ENCODE measurements at places on chromosomes 1 and 21.

- no peak for DNase-seq
Measured at GRCh38 chr1:33822396-33822795, 41.5 kb upstream of the HMGB4 start.

- no peak for DNase-seq
Measured at GRCh38 chr1:9375912-9376311, 83.2 kb downstream of the SPSB1 start.

GRCh38 chr1:39407896-39408640, 83.4 kb upstream of the BMP8A start:
- no peak for DNase-seq

GRCh38 chr1:8223526-8223925, 94.4 kb upstream of the SLC45A1 start:
- DNase-seq = no peak

GRCh38 chr1:157363660-157364140, 188.6 kb downstream of the FCRL5 start:
- no peak for DNase-seq

DNA sequence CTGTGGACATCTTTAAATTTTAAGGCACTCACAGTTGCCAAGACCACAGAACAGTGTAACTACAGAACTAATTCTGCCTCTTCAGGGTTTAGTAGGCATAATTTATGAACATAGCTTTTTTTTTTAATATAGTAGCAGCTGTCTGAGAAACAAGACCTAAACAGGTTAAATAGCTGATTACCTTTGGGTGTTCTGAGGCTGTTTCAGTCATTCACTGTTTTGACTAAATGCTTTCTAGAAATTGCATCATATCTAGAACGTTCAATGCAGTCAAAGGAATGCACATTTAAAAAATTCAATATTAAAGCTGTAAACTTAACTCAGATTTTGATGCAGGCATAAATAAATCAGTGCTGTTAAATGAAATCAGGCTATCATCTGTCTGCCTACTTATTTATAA, 101.6 kb downstream of the BRINP3 start:
- no peak for DNase-seq

DNA sequence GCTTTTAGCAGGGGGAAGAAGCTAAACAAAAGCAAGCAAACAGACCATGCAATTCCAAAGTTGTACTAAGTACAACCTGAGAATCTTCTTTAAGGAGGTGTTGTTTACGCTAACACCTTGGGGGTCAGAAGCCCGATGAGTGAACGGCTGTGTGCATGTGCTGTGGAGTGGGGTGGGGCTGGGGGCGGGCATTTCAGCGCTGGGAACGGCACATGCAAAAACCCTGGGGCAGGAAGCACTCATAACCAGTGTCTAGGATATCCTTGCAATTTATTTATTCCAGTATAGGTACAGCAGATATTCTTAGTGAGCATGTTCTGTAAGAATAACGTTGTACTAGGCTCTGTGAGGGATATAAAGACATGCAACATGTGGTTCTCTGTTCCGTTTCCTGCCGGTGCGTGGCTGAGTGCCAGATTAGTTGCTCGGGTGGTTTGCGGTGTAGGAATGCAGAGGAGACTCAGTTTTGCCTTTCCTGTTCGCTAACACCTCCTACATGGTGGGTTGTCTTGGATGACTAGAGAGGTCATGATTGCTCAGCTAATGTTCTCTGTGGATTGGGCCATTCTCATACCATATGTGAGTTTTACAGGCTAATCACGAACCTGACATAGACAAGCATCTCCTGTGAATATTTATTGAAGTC, 3.7 kb downstream of the FASLG start:
- DNase-seq = peak; percentile 93

DNA sequence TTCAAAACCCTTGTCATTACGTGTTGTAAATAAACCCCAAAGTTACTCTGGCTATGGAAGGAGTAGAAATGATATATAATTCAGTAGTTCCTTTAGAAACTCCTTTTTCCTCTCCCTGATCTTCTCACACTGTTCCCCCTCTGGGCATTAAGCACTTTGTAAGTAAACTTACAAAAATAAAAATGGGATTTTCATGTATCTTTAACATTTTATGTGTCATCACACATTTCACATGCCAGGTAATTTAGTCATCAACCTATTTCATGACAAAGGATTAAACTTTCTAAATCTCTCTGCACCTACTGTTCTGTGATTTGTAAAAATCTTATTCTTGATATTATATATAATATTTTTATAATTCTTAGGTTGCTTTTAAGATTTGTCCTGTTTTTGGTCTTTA, 176.9 kb downstream of the NEK7 start:
- no peak for DNase-seq

DNA sequence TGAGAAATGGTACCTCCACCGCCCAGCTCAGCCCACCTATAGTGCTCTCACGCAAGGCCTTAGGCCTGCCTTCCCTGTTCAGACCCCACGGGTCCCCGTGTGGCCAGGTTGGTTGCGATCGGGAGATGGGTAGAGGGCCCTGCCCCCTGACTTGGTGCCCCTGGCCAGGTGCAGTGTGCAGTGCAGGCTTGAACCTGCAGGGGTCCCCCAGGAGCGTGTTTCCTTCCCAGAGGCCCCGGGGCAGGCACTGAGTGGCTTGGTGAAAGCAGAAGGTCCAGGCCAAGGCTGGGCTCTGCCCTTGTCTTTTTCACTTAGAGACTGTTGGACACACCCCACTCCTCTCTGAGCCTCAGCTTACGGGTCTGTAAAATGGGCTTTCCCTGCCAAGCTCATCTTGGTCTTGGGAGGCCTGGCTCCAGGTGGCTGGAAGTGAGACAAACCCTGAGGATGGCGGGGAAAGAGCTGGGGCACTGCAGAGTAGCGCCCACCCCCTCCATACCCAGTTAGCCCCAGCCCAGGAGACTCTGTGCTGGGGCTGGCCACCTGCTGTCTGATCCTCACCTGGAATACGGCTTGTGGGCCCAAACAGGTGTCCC, 9.3 kb upstream of the HES5 start:
- no peak for DNase-seq

- no peak for DNase-seq
Measured at GRCh38 chr1:221559911-221560310, 182.0 kb downstream of the DUSP10 start.

GRCh38 chr1:221316491-221317056, 425.3 kb downstream of the DUSP10 start:
- no peak for DNase-seq

GRCh38 chr1:215421744-215422143, 145.4 kb upstream of the KCTD3 start:
- DNase-seq = no peak

DNA sequence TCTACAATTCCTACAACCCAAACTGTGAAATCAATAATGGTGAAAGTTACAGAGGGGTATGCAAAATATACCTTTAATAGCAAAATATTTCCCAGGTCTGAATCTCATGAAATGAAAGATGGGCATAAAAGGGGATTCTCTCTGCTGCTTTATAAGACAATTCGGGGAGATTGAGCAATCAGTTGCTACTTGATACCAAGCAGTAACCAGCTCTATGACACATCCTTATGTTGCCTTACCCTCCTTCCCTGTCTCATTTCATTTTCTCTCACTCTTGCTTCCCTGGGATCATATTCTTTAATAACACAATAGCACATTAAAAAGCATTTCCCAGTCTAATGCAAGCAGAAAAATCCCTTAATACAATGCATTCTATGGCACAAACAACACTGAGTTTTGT, 29.0 kb downstream of the ZSWIM5 start:
- DNase-seq = no peak

DNA sequence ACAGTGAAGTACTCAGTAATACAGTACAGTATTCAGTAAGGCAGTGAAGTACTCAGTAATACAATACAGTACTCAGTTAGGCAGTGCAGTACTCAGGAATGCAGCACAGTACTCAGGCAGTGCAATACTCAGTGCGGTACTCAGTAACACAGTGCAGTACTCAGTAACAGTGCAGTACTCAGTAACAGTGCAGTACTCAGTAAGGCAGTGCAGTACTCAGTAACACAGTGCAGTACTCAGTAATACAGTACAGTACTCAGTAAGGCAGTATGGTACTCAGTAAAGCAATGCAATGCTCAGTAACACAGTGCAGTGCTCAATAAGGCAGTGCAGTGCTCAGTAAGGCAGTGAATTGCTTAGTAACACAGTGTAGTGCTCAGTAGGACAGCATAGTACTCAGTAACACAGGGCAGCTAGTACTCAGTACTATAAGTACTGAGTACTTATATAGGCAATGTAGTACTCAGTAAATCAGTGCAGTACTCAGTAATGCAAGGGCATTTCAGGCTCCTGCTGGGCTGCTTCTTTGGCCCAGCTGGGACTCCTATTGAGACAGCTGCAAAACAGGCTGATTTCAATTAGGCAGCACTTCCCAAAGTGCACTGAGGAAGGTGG, 411.3 kb downstream of the DISC1 start:
- no peak for DNase-seq

DNA sequence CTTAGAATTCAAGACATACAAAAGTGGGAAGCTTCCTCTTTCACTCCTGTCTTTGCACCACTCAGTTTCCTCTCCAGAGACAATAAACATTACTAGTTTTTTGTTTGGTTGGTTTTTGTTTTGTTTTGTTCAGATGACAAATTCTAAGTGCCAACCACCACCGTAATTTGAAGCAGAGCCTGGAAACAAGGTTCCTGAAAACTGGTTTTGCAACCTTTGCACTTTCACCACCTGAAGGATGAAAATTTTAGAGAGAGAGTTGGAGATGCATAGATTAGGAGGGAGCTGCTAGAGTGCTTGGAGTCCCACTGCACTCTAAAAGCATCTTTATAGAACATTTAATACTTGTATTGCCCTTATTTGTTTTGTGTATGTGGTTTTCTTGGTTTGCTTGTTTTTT, 20.2 kb upstream of the MGST3 start:
- DNase-seq = no peak

DNA sequence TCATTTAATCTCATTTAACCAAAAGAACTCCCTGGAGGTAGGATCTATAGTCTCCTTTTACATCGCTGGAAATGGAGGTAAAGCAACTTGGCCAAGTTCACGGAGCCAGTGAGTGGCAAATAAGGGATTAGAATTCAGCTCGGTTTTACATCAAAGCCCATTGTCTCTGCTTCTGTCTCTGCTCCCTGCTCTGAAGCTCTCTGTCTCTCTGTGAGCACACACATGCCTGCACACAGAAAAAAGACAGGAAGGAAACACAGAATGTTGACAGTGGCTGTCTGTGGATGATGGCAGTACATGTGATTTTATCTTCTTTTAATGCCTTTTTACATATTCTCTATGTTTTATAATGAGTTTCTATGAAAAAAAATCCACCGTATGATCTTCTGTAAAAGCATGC, 8.9 kb upstream of the DHRS3 start:
- DNase-seq = no peak

DNA sequence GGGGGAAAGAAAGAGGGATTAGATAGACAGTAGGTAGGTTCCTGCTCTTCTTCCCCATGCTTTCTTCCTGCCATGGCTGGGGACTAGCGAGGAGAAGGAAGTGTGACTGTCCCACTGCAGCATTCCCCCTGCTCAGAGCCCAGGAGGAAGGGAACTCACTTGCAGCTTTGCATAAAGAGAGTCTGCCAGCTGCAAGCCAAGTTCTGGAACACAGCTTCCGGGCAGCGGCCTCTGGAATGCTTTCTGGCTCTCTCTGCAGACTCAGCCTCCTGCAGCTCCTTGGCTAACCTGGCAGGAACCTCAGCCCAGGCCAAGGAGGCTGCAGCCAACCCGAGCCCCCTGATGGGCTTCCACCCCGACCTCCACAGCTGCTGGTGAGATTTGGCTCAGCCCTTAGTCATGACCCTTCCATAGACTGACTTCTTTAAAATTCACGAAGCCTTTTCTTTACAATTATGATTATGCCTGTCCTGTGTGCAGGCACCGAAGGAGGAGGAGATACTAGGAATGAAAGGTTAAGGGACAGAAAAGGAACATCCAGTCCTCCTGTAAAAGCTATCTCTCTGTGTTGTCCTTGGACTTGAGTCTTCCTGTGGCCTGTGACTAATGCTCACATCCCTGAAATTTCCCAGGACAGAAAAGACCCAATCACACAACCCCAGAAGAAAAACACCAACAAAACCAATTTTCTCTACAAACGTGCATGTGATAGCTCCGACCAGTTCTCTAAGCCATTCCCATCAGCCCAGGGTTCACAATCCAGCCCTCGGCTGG, 108.2 kb upstream of the OLIG2 start:
- no peak for DNase-seq

- DNase-seq = no peak
Measured at GRCh38 chr1:54603241-54603640, 20.1 kb downstream of the FAM151A start.

GRCh38 chr21:38920631-38921398, 115.1 kb downstream of the ETS2 start:
- no peak for DNase-seq

DNA sequence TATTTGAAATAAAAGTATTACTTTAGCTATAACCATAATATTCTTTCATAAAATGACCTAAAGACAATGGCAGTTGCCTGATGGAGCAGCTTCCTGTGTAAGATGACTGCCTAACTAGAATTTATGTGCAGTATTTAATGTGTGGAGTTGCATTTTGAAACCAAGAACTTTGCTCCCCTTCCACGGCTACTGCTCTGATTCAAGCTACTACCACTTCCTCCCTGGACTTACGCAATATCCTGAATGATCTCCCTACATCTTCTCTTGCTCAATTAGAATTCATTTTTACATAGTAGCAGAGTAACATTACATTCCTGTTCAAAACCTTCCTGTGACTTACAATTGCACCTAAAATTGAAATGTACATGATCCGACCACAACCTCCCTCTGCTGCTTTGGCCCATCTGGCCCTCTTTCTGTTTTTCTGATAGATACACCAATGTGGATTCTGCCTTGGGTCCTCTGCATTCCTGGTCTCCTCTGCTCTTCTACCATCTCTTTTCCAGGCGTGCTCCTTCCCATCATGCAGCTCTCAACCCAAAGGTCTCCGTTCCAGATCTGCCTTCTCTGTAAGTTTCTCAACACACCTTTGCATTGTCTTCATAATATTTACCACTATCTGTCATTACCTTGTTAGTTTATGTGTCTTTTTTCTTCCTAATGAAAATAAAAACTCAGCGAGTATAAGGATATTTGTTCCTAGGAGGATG, 47.4 kb upstream of the USP25 start:
- DNase-seq = peak; percentile 8

GRCh38 chr1:28591708-28592320, at the start of gene RAB42:
Gene RAB42 (plus strand): TSS chr1:28592265. CDS start chr1:28592512, 247 bp downstream.
- no peak for DNase-seq

DNA sequence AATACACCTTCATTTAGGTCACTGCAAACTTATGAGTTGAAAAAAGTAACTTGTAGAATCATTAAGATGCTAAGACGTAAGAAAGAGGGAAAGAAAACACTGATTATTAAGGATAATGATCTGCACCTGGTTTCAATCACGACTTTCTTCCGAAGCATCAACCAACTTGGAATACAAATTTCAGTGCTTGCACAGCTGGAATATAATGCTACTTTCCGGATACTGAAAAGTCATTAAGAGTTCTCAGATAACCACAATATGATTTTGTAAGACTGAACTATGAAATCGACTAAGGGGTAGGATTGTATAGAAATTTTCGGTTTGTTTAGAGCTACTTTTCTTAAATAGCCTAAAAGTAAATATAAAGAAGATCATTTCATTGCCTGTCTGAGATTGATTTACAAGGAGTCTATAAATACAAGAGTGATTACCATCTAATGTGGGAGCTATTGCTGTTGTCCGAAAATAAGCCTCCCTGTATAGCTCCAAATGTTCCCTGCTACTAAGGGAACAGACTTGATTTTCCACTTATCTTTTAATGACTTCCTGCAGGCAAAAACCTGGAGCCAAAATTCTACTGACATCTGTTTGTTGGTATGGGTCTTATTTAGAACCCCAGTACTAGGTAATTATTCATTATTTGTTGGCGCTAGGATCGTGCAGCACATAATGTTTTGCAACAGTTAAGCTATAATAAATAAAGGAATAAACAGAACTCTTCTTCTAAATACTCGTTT, 673.3 kb downstream of the KCNT2 start:
- no peak for DNase-seq

- DNase-seq = no peak
Measured at GRCh38 chr21:45982092-45982757, 655 bp downstream of the COL6A1 start.
